Kidney glomerular epithelial cell (primary cell): ENCODE measurements at places on chromosomes 1 and 21.
A peak's percentile ranks its signal among the peaks of the same experiment; 100 is the strongest.

GRCh38 chr1:237470712-237471338 is 419.9 kb downstream of the ZP4 start:
- DNase-seq: no peak

GRCh38 chr1:227940791-227941241 is 6.9 kb downstream of the WNT9A start:
- DNase-seq: no peak

DNA sequence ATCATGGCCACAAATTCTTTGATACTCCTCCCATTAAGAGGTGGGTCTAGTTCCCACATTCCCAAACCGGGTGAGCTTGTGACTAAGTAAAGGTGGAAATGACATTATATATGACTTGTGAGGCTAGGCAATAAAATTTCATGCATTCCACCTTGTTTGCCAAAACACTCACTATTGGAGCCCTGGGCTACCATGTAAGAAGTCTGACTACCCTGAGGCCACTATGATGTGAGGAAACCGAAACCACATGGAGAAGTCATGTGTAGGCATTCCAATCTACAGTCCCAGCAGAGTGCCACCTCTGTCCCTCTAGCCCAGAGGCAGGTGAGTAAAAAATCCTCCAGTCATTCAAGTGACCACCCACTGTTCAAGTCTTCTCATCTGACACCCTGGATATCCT is 17.9 kb upstream of the SMG7 start:
- no peak for DNase-seq

DNA sequence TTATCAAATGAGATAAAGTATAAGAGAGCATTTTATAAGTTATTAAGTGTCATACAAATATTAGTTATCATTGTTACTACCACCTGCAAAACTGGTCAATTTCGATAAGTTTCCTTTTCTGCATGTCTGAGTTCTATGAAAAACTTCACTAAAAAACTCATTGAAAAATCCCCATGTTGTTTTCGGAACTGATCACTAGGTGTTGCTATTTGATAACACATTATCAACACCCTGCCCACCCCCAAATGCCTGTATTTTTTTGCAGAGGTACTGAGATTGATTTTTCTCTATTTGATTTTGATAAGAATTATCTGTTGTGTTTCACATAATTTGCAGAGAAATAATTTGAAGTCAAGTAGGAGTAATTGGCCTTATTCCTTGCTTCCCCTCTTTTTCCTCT is 22.1 kb upstream of the DISP1 start:
- DNase-seq: no peak

- no peak for DNase-seq
Measured at GRCh38 chr1:6462412-6463119, 3.4 kb downstream of the TNFRSF25 start.

DNA sequence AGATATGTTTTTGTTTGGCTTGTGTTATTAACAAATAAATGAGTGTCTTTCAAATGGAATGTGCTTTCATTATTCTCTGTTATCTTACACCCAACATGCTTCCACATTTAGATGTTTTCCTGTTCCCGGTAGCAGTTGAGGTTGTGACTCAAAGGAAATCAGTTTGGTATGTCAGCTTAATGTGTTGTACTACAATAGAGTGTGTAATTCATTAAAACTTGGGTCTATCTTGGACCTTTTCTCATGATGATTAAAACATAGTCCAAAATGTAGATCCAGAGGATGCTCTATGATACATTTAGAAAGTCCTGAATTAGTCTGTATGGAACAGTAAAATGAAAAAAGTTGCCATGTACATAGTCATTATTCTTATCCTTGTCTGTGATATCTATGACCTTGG is 26.7 kb downstream of the RTCA start:
- no peak for DNase-seq

DNA sequence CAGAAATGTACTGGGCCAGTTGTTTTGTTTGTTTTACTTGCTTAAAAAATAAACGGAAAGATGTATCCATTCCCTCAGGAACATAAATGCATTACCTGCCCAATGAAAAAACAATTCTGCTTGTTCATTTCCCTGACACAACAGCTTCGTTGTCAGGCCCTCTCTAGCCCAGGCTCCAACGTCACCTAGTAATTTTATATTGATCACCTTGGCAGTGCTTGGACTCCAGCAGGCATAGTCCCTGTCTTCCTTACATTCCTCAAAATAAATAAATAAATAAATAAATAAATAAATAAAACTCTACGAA is 1.2 kb downstream of the CEP170 start:
- DNase-seq: no peak

DNA sequence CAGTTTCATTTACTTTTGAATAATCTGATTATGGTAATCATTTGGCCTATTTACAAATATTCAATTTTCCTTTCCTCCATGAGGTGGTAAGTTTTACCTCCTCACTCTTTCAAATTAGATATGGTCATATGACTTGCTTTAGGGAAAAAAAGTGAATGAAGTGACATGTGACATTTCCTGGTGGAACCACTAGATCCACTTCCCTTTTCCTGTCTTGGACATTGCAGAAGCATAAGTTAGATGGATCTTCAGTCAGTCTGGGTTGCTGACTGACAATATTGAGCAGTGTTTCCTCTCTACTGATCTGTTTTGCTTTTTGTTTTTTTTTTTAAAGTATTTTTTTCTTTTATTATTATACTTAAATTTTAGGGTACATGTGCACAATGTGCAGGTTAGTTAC is 481.1 kb upstream of the PTBP2 start:
- no peak for DNase-seq

DNA sequence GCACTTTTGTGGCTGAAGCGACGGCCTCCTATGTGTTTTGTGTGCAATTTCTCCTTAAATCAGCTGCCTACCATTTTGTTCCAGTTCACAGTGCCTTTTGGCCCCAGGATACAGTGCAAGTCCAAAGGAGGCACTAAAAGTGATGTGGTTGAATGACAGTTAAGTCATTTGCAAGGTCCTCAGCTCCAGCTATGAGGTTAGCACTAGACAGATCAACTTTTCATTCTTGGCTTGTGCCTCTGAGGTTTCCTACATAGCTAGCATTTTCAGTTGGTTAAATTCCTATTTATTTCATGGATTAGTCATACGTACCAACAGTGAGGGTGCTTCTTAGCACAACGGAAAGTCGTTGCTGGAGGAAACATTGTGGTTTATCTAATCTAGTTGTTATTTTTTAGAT is 59.3 kb upstream of the NTPCR start:
- DNase-seq: peak; percentile 82

DNA sequence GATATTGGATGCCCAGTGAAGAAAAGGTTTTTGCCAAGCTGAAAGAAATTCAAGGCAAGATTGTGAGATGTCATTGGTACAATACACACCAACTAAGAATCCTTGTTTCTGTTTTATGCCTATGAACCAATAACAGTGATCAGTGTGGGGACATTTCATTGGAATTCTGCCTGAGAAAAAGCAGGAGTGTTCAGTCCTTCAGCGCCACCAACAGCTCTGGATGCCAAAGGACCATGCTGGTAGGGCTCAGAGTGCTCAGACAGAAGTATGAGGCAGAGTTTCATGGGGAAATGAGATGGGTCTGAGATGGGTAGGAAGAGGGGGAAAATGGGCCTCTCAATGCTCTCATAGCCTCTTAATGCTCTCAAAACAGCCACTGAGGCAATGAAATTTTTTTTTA is 56.5 kb downstream of the GABPA start:
- no peak for DNase-seq

DNA sequence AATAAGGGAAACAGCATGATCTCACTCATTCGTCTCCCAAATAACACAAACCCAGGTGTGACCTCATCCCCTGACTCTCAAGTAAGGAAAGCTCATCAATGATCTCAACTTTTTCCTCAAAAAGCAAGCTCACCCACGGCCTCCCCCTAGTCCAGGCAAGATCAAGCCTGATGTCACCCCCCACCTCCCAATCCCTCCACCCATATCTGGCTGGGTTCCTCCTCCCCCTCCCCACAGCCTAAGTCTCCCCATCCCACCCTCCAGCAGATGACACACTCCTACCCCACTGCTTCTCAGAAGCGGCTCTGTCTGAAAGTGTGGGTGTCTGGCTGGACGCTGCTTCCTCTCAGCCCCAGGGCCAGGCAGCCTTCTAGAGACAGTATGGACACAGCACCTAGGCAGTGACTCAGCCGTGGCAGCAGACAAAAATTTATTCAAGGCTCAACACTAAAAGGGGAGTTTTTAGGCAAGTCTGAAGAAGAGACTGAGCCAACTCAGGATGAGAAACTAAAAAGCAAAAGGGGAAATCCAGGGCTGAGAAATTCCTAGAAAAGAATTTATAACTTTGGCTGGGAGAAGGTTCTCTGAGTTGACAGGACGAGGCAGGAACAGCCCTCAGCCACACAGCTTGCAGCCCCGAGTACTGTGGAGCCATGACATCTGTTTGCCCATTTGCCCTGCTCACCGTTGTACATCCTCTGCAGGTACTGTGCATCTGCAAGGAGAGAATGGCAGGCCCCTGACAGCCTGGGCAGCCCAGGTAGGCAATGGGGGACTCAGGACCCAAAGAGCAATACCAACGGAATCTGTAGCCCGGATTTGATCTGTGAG is 81.6 kb upstream of the LRRC8D start:
- peak; percentile 50 for DNase-seq

DNA sequence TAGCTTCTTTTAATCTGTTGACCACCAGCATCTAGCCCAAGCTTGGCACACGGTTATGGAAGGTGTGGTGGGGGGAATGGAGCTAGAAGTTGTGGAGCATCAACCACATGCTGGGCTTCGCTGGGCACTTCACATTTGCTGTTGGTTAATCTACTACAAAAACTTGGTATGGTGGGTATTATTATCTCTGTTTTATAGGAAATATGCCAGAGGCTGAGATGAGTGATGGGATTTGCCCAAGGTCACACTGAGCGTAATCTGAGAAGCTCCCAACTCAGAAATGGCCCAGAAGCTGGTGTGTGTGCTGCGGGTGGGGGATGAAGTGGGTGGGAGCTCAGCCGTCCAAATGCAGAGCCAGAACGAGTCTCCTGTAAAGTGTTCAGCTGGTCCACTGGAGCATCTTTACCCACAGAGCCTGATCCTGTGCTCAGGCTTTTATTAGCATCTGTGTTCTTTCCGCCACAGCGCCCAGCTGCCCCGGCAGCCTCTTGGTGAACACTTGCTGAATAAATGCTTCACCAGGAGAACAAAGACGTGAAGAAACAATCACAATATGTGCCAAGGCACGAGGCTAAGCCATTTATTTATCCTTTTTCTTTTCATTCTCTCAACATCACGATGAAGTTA is 98.6 kb upstream of the JUN start:
- DNase-seq: no peak

GRCh38 chr1:238589843-238590435 is 699.2 kb upstream of the ZP4 start:
- no peak for DNase-seq

DNA sequence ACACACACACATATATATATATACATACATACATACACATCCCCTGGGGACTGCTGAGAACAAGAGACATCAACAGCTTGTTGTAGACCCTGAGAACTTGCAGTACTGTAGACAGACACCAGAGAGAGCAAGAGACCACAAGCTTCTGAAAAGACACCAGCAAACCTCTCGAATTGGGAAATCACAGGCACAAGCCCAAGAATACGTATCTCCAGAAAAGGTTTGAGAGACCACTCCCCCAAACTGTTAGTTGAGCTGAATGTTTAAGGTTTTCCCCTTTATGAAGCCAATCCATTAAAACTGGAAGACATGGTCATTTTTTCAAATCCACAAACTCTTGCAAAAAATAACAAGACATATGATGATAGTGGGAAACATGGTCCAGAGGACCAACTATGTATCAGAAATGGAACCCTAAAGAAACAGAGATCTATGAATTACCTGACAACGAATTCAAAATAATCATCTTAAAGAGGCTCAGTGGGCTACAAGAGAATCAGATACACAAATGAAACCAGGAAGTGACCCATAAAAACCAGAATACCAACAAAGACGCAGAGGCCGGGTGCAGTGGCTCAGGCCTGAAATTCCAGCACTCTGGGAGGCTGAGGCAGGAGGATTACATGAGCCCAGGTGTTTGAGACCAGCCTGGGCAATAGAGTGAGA is 45.1 kb downstream of the SLC2A1 start:
- peak; percentile 79 for DNase-seq

- no peak for DNase-seq
Measured at GRCh38 chr21:45533361-45533845, 8.8 kb downstream of the SLC19A1 start.

GRCh38 chr1:9289090-9289534 is 3.6 kb upstream of the SPSB1 start:
- DNase-seq: peak; percentile 61

GRCh38 chr1:156654700-156655099 is 12.8 kb downstream of the BCAN start:
- no peak for DNase-seq
